ENCODE measurements at places on chromosomes 7 and 10.

DNA sequence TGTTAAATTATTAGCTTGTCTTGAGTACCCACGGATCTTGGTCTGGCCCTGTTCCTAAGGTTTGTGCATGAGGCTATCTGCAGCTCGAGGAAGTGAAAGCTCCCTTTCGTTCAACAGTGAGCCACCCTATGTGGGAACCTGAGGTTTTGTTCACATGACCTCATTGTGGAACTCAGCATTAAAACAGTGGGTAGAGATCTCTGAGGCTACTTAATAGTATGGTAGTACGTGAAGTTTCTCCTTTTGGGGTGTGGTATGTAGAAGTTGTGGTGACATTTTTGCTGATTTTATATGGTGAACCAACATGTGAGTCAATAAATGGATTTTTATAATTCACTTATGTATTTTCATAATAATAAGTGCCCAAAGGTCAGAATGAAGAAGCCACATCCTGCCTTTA lies 252.7 kb upstream of the FERD3L start:
- DNase-seq, result no peak

- no peak for DNase-seq
These were observed 27.6 kb downstream of the NRP1 start for GRCh38 chr10:33306701-33307519.

GRCh38 chr10:131062621-131063260 lies 248.8 kb downstream of the TCERG1L start:
- no peak for DNase-seq

DNA sequence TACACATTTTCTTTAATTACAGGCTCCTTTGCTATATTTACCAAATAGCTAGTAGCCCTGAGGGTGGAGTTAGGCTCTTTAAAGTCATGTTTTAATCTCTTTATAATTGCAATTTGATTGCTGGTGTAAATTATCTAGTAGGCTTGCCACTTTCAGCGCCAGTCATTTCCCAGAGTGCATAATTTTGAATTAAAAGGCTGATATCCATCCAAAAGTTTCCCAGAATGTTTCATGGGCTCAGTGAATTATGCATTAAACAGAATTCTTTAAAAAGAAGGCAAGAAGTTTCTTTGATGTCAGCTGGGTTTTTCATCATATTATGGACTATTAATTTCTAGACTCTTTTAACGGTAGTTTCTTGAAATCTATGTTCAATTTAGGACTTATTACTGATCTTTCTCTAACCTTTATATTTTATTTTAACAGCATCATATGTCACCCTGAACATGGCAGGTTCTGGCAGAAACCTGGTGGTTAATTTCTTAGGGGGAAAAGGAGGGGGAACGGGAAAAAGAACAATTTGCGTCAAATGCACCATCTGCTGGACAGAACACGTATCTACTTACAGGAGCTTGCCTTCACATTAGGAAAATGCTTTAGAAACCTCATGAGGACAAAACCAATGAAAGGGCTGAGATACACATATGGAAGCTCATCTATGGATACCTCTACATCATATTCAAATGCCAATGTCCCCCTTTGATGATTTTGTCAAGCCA lies 171.1 kb downstream of the GRM3 start:
- no peak for DNase-seq

GRCh38 chr10:68408898-68409518 lies 1.9 kb upstream of the RUFY2 start:
- no peak for DNase-seq

Measured in effector CD4-positive, alpha-beta T cell (primary cell).